ENCODE measurements at places on chromosomes 12 and 14.

DNA sequence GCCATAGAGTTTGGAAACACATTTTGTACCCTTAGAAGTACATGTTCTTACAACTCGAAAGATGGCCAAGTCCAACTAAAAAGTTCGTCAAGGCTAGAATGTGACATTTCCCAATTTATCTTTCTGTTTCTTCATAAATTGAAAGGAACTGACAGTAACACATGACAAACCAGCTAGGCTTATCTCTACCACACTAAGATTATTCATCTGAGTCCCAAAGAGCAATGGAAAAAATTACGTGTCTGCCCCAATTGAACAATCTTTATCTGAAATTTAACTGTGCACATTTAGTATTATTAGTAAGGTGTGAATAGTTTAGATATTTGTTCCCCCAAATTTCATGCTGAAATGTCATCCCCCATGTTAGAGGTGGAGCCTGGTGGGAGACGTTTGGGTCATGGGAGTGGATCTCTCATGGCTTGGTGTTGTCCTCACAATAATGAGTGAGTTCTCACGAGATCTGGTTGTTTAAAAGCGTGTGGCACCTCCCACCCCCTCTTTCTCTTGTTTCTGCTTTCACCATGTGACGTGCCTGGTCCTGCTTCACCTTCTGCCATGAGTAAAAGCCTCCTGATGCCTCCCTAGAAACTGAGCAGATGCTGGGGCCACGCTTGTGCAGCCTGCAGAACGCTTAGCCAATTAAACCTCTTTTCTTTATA is 13.3 kb downstream of the CPM start:
- no peak for DNase-seq

- DNase-seq: no peak
These were observed 359.7 kb downstream of the AACS start for GRCh38 chr12:125424909-125425308.

DNA sequence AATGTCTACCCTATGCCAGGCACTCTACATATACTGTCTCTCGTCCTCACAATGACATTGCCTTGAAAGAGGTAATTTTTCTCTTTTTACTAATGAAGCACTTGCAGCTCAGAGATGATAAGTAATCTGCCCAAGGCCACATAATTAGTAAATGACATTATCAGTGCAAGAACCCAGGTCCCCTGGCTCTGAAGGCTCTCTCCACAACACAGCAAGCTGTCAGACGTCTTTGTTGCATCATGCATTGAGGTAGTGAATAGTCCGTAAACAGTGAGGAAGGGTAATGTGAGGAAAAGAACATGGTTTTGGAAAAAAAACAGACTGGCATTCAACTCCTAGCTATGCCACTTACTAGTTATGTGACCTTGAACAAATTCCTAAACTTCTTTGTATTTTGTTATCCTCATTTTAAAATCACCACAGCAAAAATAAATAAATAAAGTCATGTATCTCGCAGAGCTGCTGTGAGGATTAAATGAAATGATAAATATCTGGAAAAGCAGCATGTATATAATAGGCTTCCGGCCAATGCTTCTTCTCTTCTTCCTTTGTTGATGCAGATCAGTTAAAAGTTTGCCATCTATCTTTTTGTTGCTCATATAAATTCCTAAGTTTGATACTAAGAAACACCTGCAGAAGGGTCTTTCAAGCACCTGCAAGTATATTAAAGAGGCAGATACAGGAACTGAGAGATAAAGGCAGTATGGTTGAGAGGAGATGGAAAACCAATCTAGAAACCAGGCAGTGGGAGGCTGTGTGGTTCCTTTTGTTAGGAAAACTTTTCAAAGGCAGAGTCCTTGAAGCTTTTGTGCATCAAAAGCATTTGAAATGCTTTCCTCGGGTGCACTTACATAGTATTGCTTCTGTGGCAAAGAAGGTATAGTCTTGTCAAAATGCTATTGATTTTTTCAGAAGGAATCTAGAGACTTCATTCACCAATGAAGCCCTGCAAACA is 82.8 kb downstream of the BTG1 start:
- no peak for DNase-seq

- no peak for DNase-seq
These were observed 234.0 kb upstream of the CAND1 start for GRCh38 chr12:67035121-67035520.

- no peak for DNase-seq
These were observed 160.6 kb downstream of the ADGRD1 start for GRCh38 chr12:131114271-131114670.

DNA sequence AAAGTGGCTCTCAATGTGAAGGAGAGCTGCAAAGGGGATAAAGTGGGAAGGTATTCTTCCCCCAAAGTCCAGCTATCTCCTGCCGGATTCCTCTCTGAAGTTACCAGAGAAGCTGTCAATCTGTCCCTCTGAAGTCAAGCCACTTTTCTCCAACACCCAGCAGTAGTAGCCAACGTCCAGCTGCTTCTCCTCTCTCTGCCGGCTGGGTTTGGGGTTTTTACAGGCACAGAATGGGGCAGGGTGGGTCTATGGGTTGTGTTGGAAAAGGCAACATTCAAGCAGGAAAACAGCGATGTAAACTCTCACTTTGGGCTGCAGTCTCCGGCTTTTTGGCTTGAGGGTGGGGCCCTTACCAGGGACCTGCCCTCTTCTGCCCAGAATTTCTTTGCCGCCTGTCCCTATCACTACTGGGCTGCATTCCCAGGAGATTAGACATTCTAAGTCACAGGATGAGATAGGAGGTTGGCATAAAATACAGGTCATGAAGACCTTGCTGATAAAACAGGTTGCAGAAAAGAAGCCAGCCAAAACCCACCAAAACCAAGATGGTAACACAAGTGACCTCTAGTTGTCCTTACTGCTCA is 16.3 kb downstream of the CAPZA3 start:
- no peak for DNase-seq

DNA sequence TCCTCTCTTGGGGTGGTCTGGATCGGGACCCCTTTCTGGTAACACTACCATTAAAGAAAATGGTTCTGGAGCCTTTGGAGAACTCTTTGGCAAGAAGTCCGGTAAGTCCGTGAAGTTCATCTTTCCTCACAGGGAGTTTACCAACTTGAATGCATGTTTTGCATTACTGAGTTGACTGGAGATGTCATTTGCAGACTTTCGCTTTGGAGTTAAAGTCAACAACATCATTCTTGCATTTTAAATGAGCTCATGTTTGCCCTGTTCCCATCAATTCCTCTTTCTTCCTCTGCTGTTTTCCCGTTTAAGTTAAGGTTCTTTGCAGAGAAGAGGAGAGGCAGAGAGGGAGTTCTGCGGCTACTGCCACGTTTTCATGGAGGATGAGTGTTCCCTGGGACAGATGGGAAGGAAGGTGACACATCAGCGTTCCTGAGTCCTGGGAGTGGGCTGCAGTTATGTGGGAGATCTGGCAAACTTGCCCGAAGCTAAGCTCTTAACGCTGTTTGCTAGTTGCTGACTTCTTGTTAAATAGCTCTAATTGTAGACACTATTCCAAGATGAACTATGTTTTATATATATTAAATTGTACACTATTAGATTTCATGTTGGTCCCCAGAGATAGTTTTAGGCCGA is 18.8 kb upstream of the PRICKLE1 start:
- no peak for DNase-seq

GRCh38 chr14:66088656-66089055 is 397.5 kb upstream of the CCDC196 start:
- DNase-seq: no peak

Measured in GF-D8 (cell line).